Adipocyte (in vitro differentiated cells): ENCODE measurements at places on chromosomes 7 and 10.

GRCh38 chr7:100801833-100802568 lies 25.3 kb downstream of the EPHB4 start:
- DNase-seq = peak; percentile 95

DNA sequence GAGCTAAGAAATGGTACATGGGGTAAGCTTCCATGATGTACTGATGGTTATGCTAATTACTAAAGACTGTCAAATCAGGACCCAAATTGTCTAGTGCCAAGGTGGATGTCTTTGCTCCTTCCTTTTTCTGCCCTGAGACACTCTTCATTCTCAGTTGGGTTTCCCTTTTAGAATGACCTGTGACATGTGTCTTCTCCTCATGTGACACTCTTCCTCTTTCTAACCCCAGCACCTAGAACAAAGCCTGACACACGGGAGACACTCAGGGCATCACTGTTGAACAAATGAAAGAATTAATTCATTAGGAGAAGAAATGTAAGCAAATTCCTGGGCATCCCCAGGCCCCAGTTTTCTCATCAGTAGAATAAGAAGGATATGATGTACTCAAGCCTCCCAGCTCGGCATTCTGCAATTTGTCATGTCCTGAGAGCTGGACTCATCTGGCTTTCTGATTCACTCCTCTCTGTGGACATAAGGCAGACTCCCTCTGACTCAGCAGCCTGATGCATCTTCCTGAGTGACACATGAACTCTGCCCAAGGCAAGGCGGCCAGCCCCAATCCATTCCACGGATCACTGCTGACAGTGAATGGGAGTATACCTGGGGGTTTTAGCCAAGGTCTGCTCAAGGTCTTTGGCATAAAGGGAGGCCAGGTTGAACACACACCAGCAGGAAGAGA lies 473.8 kb downstream of the KCNMA1 start:
- DNase-seq = peak; percentile 96

GRCh38 chr10:86449926-86450558 lies 71.5 kb downstream of the WAPL start:
- DNase-seq = no peak

DNA sequence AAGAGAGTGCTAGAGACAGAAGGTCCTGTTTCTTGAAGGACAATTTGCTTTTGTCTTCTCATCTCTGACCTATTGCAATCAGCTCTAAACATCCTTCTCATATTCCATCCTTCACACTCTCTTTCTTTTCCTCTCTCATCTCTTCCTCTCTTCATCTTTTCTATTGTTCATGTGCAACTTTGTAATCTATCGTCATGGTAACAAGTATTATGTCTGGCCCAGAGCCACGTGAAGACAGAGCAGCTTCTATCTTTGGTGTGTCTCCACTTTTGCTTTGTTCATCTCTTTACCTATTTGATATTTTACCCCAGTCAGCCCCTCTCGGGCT lies 104.9 kb upstream of the ABCB5 start:
- no peak for DNase-seq

DNA sequence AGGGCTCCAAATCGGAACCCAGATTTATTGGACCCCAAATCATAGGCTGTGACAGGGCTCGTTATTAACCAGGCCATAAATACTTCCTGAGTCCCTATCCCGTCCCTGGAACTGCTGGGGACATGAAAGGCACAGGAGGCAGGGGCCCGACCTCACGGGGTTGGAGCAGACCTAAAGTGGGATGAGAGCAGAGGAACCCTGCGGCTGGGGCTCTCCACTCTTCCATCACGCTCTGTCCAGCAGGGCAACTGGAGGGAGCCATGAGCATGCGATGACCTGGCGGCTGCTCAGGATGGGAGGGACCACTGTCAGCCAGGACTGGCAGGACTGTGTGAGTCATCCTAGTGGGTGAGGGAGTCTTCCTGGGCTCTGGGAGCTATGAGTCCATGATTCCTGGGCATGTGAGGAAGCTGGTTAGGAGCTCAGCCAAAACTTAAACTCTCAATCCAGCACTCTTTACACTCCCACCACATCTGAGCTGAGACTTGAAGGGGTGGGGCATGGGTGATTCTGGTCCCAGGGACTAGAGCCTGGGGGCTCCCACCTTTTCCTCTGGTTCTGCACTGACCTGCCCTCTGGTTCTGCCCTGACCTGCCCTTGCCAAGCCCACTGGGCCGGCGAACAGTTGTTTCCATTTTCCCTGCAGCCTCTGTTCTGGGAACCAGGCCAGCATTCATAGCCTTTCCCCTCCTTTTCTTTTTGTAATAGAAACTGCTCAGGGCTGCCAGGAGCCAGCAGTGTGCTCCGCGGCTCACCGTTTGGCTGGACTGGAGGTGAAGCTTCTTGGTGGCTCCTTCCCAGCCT lies 47.1 kb downstream of the SYPL1 start:
- peak; percentile 92 for DNase-seq

GRCh38 chr7:93551931-93552330 lies 22.6 kb downstream of the CALCR start:
- no peak for DNase-seq

DNA sequence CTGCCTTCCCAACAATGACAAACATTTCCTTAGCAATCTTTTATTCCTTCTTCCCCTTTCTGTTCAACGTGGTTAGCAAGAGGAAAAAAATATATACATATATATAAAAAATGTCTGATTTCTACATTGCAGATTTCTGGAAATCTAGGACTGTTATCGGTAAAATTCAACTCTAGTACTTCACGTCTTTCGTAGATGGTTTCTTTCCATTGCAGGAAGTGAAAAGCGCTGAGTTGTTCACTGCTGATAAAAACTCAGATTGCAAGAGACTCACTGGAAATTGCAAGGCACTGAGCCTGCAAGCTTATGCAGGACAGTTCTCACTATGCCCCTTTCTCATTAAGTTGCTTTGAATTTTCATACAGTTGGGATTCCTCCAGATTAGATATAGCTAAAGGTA lies 23.9 kb downstream of the KIN start:
- DNase-seq = no peak

GRCh38 chr10:133023216-133023843 lies 64.4 kb upstream of the ADGRA1 start:
- DNase-seq = no peak

- no peak for DNase-seq
Measured at GRCh38 chr10:12507165-12507850, 158.0 kb downstream of the CAMK1D start.

DNA sequence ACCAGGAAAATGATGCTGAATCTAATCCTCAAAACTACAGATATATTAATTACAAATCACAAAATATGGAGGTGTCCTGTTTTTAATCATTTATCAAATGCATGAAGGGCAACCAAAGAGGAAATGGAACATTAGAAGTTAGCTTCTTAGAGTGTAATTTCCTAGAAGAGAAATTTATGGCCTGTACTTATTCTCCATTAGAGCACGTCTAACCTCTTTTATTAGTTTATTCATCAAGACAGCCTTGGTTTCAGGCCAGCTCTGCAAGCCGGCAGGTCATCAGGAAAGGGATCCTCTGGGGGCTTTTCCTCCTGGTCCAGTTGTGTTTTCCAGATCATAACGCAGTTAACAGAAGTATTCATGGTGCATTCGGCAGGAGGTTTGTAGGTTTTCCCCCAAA lies 517.6 kb downstream of the KCNMA1 start:
- no peak for DNase-seq

DNA sequence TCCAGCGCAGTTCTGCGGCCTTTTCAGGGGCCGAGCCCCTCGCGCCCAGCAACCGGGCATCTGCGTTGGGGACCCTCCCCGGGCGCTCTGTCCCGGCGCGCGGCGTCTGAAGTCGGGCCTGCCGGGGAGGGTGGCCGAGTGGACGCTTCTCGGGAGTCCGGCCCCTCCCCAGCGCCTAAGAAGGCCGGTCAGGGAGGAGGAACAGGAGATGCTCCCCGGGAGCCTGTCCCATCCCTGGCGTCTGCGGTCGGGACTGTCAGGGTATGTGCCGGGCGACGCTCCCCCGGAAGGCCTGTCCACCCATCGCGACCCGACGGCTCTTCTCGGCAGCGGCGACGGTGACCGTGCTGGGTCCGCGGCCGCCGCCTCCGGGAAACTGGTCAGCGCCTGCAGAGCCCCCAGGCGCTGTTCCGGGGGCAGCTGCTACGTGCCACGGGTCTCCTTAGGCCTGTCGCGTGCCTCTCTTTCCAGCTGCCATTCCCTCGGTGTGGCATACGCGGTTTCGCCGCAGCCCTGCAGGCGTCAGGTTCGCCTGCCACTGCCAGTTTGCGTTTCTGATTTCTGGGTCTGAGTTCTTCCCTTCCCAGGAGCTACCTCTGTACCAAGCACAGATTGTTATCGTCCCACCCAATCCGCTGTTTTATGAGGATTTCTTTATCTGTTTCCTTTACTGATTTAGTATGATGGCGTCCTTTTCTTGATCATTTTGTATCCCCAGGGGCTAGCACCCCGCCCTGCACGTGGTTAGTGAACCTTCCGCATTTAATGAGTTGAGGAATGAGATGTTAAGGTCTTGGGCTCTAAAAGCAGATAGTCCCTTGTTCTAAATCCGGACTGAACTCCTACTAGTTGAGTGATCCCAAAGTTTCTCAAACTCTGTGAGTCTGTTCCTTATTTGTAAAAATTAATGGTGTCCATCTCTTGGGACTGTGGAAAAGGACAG lies 782 bp downstream of the IFIT5 start:
- peak; percentile 74 for DNase-seq

- no peak for DNase-seq
Measured at GRCh38 chr10:78626471-78626870, 442.3 kb upstream of the ZMIZ1 start.

DNA sequence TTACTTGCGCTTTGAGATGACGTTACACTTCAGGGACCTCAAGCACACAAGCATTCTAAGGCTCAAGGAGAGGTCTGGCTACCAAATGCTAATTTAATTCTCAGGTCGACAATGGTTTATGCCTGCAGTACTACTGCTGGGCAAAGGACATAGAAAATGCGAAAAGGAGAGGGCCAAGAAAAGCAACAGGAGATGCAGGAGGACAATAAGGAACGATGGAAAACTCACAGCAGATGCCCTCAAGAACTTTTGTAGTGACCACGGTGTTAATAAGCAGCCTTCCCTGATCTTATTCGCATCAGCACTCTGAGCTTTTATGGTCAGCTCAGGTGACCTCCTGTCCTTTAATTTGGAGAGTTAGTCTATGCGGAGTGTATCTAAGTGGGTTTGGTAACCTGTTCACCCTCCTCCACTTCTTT lies 146.3 kb downstream of the GPR85 start:
- no peak for DNase-seq

- DNase-seq = peak; percentile 27
Measured at GRCh38 chr7:150406567-150407421, 27.7 kb downstream of the ZNF775 start.

GRCh38 chr10:131431978-131432690 lies 120.6 kb upstream of the TCERG1L start:
- DNase-seq = no peak

- DNase-seq = no peak
Measured at GRCh38 chr10:110045772-110046171, 38.0 kb downstream of the ADD3 start.

DNA sequence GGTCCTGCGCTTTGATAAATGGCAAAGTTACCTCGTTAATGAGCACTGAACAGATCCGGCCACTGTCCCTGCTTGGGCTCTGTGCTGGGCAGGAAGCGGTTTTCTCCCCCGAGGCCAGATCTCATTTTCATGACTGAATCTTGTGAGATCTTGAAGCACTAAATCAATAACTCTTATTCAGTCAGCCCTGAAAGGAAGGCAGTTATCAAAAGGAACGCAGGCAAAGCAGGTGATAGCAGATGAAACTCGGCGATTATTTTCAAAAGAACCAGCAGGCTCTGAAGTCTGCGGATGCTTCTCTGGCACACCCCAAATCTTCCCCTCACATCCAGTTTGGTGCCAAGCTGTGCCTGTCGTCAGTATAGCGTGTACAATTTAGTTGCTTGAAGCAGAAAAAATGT lies 228.7 kb downstream of the BAMBI start:
- no peak for DNase-seq

GRCh38 chr10:130770018-130770630 lies 541.4 kb downstream of the TCERG1L start:
- no peak for DNase-seq

GRCh38 chr7:21429786-21430574 lies 2.1 kb downstream of the SP4 start:
- DNase-seq = no peak

GRCh38 chr7:149825567-149826343 lies 12.4 kb upstream of the ZNF862 start:
- DNase-seq = no peak

GRCh38 chr7:112444505-112444904 lies 5.8 kb upstream of the IFRD1 start:
- DNase-seq = no peak

- no peak for DNase-seq
Measured at GRCh38 chr10:105494944-105495343, 853.9 kb downstream of the SORCS3 start.
